Activated CD4-positive, alpha-beta memory T cell treated with anti-CD3 and anti-CD28 coated beads for 36 hours (primary cell): ENCODE measurements at places on chromosomes 13 and 19. TPM values are rescaled to one million over a fixed set of nuclear protein-coding genes. Genes with fewer than 3 reads are reported as not detected.

DNA sequence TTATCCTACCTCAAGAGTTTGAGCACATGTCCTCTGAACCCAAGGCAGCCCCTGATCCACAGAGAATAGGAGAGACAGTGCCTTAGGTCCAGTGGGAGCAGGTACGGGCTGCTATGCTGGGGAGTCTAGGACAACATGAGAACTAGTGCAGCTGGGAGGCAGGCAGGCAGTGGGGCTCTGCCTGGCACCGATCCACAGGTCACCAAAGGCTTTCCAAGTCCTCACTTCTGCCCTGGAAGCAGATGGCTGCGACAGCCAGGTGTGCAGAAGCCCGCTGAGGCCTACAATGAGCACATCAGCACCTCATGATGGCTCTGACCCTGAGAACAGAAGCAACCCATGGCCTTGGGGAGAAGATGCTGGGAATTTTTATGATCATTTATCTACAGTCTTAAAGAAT is 29.8 kb upstream of the EPHX3 start:
- no peak overlapping the region for H3K27ac ChIP-seq
- H3K4me1 ChIP-seq = no peaks in the 10 kb centered on the region
- H3K4me3 ChIP-seq = no peak overlapping the region
- H3K27me3 ChIP-seq = no peaks in the 10 kb centered on the region
- DNase-seq = no peak

The ERF gene
- total RNA-seq = 56.5 TPM

DNA sequence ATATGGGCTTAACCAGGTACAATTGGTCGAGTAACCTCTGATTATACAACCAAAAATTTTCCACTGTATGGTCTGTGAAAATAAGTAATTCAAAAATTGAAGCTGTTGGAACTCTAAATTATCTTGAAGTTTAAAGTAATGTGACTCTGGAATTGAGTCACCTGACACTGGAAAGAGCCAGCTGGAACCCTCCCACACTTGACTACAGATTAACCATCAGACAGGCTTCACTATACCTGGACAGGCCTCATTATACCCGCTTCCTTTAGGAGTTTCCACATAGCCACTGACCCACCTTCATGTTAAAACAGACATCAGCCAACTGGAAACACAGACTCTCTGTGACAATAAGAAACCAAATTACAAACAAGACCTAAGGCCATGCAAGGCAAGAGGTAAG is 1.3 kb downstream of the ZNF433 start:
- H3K27ac ChIP-seq = no peak overlapping the region
- no peak overlapping the region for H3K4me3 ChIP-seq
- no peaks in the 10 kb centered on the region for H3K4me1 ChIP-seq
- H3K36me3 ChIP-seq = peaks cover 16% of the 10 kb centered on the region
- DNase-seq = no peak
- peaks cover 8% of the 10 kb centered on the region for H3K27me3 ChIP-seq

The INAFM1 gene
- total RNA-seq = 13.7 TPM

The SERTAD3 gene
- total RNA-seq = 12.1 TPM

- peaks cover 2% of the 10 kb centered on the region for H3K36me3 ChIP-seq
- no peak overlapping the region for H3K4me3 ChIP-seq
- peaks cover 5% of the 10 kb centered on the region for H3K27me3 ChIP-seq
- DNase-seq = no peak
Measured at GRCh38 chr19:35430409-35431144, 17.5 kb upstream of the FFAR2 start.

The MUC16 gene
- not detected for total RNA-seq

GRCh38 chr13:39250440-39250839 is 212.2 kb downstream of the NHLRC3 start:
- H3K36me3 ChIP-seq = no peaks in the 10 kb centered on the region
- no peak overlapping the region for H3K4me3 ChIP-seq
- no peak overlapping the region for H3K27ac ChIP-seq
- H3K4me1 ChIP-seq = no peaks in the 10 kb centered on the region
- H3K27me3 ChIP-seq = peaks cover 1% of the 10 kb centered on the region

The ZNF470 gene
- total RNA-seq = 1.7 TPM

The KLK15 gene
- not detected for total RNA-seq

DNA sequence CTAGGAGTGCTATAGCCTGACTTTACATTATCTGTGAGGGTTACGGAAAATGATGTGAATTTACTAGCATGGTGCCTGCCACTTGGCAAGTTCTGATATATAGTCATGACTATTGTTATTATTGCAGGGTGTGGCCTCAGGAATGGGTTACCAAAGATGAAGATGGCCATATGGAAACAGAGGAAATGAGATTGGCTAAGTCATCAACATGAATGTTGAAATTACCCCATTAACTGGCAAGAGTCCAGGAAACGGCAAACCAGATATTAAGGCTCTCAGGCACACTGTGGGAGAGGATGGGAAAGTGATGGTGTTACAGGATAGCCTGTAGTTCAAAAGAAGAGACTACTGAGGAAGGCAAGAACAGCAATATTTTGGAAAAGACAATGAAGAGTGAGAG is 183.3 kb downstream of the KCNRG start:
- H3K4me3 ChIP-seq = no peak overlapping the region
- peaks cover 9% of the 10 kb centered on the region for H3K27me3 ChIP-seq
- no peaks in the 10 kb centered on the region for H3K4me1 ChIP-seq
- H3K36me3 ChIP-seq = no peaks in the 10 kb centered on the region

DNA sequence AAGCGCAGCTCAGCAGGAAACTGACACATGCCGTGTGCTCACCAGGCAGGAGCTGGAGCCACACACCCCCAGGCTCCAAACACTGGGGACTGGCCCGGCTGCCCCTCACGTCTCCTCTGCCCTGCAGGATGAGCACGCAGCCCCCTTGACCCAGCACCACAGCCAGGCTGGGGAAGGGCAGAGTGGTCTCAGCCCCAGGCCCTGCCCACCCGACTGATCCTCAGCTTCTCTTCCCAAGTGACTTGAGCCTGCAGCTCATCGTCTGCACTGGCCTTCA is 20.3 kb downstream of the GRTP1 start:
- DNase-seq = no peak
- H3K4me3 ChIP-seq = no peak overlapping the region
- H3K27ac ChIP-seq = no peak overlapping the region

The KLK14 gene
- 0.76 TPM for total RNA-seq

GRCh38 chr13:105165449-105166125 is 1369.9 kb downstream of the EFNB2 start:
- no peak overlapping the region for H3K4me3 ChIP-seq
- H3K4me1 ChIP-seq = no peaks in the 10 kb centered on the region
- H3K27ac ChIP-seq = no peak overlapping the region
- H3K36me3 ChIP-seq = no peaks in the 10 kb centered on the region
- no peak for DNase-seq
- peaks cover 16% of the 10 kb centered on the region for H3K27me3 ChIP-seq

- H3K27ac ChIP-seq = no peak overlapping the region
- peaks cover 12% of the 10 kb centered on the region for H3K27me3 ChIP-seq
- peaks cover under 1% of the 10 kb centered on the region for H3K4me1 ChIP-seq
- no peaks in the 10 kb centered on the region for H3K36me3 ChIP-seq
- DNase-seq = peak; percentile 63
- peak overlapping the region; percentile 62 for H3K4me3 ChIP-seq
Measured at GRCh38 chr19:58538257-58539168, 5.4 kb upstream of the TRIM28 start.

The ERICH4 gene
- not detected for total RNA-seq

The CA11 gene
- total RNA-seq = 15.9 TPM

The MBD3L3 gene
- total RNA-seq = not detected

The RNF225 gene
- 0.21 TPM for total RNA-seq

GRCh38 chr19:30609656-30610270 is 237.6 kb downstream of the ZNF536 start:
- no peaks in the 10 kb centered on the region for H3K36me3 ChIP-seq
- H3K27ac ChIP-seq = no peak overlapping the region
- DNase-seq = no peak
- H3K4me1 ChIP-seq = no peaks in the 10 kb centered on the region
- no peak overlapping the region for H3K4me3 ChIP-seq
- no peaks in the 10 kb centered on the region for H3K27me3 ChIP-seq

The CAPS gene
- total RNA-seq = 3.9 TPM

DNA sequence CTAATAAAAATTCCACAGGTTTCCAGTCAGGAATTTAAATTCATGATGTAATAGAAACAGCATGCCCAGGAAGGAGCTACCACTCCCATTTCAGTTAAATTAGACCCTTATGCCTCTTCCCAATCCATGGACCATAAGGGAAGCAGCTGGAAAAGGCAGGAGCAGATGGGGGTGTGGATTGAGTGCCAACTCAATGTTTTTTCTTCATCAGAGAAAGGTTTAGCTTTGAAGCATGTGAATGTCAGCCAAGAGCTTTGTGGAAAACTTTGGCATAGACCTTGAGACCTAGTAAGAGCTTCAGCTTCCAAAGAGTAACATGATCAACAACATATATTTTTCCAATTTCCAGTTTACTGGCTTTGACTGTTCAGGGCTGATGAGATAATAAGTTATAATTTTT is 2139.9 kb downstream of the PCDH9 start:
- no peak overlapping the region for H3K27ac ChIP-seq
- H3K4me3 ChIP-seq = no peak overlapping the region
- no peak for DNase-seq
- no peaks in the 10 kb centered on the region for H3K4me1 ChIP-seq
- no peaks in the 10 kb centered on the region for H3K27me3 ChIP-seq
- H3K36me3 ChIP-seq = no peaks in the 10 kb centered on the region

GRCh38 chr13:68597641-68598040 is 1367.5 kb upstream of the PCDH9 start:
- no peaks in the 10 kb centered on the region for H3K36me3 ChIP-seq
- H3K4me1 ChIP-seq = no peaks in the 10 kb centered on the region
- H3K27ac ChIP-seq = no peak overlapping the region
- H3K27me3 ChIP-seq = no peaks in the 10 kb centered on the region

The ZNF527 gene
- 4.4 TPM for total RNA-seq

DNA sequence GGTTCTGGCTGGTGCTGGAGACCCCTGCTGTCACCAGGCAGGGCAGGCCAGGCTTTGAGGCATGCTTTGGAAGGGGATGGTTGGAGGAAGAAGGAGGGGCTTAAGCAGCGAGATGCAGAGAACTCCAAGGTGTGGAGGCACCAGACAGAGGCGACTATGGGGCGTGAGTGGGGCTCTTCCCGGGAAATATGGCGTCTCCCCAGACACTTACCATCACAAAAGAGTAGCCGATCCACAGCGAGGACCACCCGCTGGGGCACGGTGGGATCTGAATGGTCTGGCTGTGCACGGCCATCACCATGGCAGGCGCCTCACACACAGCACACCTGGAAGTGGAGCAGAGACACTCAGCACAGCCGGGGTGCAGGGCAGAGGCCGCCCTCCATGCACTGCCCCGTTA is 151.9 kb downstream of the COL4A1 start:
- DNase-seq = no peak
- no peaks in the 10 kb centered on the region for H3K36me3 ChIP-seq
- peaks cover 2% of the 10 kb centered on the region for H3K27me3 ChIP-seq
- H3K4me3 ChIP-seq = no peak overlapping the region
- no peak overlapping the region for H3K27ac ChIP-seq

GRCh38 chr13:42574435-42575311 is 721 bp downstream of the TNFSF11 start:
- peak overlapping the region; percentile 55 for H3K27ac ChIP-seq
- H3K4me1 ChIP-seq = peaks cover 34% of the 10 kb centered on the region
- peaks cover 26% of the 10 kb centered on the region for H3K27me3 ChIP-seq
- no peaks in the 10 kb centered on the region for H3K36me3 ChIP-seq
- peak; percentile 75 for DNase-seq

The HIPK4 gene
- total RNA-seq = not detected

DNA sequence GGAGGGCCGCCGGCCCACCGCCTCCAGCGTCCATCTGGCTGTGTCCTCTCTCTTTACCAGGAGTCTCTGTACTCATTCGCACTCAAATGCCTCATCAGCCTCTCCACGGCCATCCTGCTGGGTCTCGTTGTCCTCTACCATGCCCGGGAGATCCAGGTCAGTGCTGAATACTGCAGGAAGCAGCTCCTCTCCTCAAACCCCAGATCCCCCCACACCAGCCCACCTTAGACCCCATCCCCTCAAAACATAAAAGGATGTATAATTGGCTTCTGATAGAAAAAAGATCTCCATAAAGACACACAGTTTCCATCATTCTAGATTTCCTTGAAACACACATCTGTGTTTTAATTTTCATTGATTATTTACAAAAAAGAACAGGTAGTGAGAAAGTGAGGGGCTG is 8.1 kb downstream of the KCNN1 start:
- no peaks in the 10 kb centered on the region for H3K4me1 ChIP-seq
- no peak overlapping the region for H3K27ac ChIP-seq
- H3K36me3 ChIP-seq = no peaks in the 10 kb centered on the region
- peaks cover 3% of the 10 kb centered on the region for H3K27me3 ChIP-seq
- no peak overlapping the region for H3K4me3 ChIP-seq

The LIM2 gene
- 0.64 TPM for total RNA-seq

- DNase-seq = no peak
- H3K27ac ChIP-seq = no peak overlapping the region
- no peaks in the 10 kb centered on the region for H3K36me3 ChIP-seq
- no peak overlapping the region for H3K4me3 ChIP-seq
- H3K27me3 ChIP-seq = peaks cover 7% of the 10 kb centered on the region
- peaks cover under 1% of the 10 kb centered on the region for H3K4me1 ChIP-seq
Measured at GRCh38 chr13:111006506-111007031, 91.7 kb upstream of the ANKRD10 start.

The LILRB1 gene
- total RNA-seq = not detected

DNA sequence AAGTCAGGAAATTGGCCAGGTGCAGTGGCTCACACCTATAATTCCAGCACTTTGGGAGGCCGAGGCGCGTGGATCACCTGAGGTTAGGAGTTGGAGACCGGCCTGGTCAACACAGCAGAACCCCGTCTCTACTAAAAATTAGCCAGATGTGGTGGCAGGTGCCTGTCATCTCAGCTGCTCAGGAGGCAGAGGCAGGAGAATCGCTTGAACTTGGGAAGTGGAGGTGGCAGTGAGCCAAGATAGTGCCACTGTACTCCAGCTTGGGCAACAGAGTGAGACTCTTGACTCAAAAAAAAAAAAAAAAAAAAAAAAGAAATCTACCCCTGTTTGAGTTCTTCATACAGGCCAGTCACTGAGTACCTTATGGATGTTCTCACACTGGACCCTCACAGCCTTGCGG is 42.0 kb downstream of the SLC15A1 start:
- no peak overlapping the region for H3K4me3 ChIP-seq
- H3K4me1 ChIP-seq = peaks cover 2% of the 10 kb centered on the region
- no peak overlapping the region for H3K27ac ChIP-seq
- H3K27me3 ChIP-seq = peaks cover 4% of the 10 kb centered on the region

- no peaks in the 10 kb centered on the region for H3K36me3 ChIP-seq
- H3K4me1 ChIP-seq = peaks cover 2% of the 10 kb centered on the region
- no peak overlapping the region for H3K4me3 ChIP-seq
- no peak overlapping the region for H3K27ac ChIP-seq
- H3K27me3 ChIP-seq = peaks cover 48% of the 10 kb centered on the region
Measured at GRCh38 chr13:52743988-52744387, 4.4 kb upstream of the CNMD start.
